HFF-Myc (cell line): ENCODE measurements at places on chromosomes 12 and 14.

GRCh38 chr12:25789541-25789944 lies 168.9 kb upstream of the RASSF8 start:
- no peak for DNase-seq

DNA sequence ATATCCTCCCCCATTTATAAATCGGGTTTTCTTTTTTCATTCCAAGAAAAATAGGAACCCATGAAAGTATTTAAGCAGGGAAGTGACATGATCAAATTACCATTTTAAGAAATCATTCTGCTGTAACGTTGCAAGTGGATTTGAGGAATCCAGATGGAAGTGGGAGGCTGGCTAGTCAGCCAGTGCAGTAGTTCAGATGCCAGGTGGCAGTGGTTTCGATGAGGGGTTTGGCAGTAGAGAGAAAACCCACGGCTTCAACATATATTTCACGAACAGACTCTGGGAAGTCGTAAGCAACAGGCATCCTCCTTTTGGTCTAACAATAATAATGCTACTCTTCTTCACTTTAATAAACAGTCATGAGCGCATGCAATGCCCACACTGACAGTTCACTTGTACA lies 25.0 kb downstream of the PDZRN4 start:
- no peak for DNase-seq

DNA sequence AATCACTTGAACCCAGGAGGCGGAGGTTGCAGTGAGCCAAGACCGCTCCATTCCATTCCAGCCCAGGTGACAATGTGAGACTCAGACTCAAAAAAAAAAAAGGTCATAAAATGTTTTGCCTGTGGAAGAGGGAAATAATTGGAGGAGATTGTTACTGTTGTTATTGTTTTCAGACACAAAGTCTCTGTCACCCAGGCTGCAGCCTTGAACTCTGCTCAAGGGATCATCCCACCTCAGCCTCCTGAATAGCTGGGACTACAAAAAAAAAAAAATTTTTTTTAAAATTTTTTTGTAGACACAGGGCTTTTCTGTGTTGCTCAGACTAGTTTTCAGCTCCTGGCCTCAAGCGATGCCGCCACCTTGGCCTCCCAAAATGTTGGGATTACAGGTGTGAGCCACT lies 33.9 kb downstream of the ARID2 start:
- no peak for DNase-seq

DNA sequence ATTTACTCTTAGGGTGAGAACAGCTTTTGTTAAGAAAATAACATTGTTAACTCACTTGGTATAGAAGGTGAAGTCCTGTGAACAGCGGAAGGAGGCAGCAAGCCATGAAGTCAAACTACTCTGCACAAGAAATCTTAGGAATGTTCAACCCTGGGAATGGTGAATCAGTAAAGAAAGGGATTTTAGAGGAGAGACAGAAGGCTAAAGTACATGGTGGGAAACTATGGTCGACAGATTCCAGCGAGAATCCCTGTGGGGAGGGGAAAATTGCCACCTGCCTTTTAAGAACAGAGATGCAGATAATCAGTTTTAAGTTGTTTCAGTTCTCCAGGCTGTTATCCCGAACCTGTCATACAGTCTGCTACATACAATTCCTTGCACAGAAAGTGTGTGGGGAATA lies 63.2 kb upstream of the PTPRR start:
- no peak for DNase-seq

- no peak for DNase-seq
Observed at GRCh38 chr12:98814254-98814653, 169.2 kb downstream of the APAF1 start.

DNA sequence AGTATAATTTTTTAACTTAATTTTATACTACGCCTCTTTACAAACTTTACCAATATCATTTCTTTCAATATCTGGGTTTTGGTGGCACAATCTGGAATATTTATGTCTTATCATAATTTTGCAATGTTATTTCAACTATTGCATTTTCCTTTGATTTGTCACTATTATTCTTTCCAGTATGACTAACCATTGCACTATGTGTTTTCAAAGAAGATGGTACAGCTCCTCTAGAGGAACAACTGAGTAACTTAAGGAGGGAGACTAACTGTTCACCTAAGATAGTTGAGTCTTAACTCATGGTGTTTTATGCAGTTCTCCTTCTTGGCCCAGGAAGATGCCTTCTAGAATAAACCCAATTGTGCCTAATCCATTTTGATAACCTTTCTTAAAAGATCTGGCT lies 60.5 kb upstream of the KIF21A start:
- no peak for DNase-seq

GRCh38 chr12:47734725-47735480 lies 9.6 kb upstream of the ENDOU start:
- DNase-seq: no peak

GRCh38 chr12:131711551-131712205 lies 788 bp downstream of the SFSWAP start:
- no peak for DNase-seq

DNA sequence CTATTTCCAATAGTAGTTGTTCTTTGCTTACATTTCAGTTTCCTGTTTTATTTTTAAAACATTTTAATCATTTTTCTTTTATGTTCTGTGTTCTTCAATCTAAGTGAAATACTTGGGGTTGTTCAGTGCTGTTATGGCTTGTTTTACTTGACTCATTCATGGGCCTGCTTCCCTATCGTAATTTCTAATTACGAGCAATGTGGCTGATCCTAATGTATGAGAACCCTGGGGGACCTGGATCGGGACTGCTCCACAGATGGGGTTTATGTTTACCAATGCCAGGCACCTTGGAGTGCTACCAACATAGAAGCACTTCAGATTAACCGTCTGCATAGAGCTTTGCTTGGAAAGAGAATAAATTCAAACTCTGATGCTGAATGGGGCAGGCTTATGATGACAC lies 29.8 kb downstream of the TECPR2 start:
- no peak for DNase-seq

- DNase-seq: no peak
Observed at GRCh38 chr12:65152012-65152411, 17.4 kb upstream of the LEMD3 start.
